ENCODE measurements at places on chromosomes 1 and 21.

DNA sequence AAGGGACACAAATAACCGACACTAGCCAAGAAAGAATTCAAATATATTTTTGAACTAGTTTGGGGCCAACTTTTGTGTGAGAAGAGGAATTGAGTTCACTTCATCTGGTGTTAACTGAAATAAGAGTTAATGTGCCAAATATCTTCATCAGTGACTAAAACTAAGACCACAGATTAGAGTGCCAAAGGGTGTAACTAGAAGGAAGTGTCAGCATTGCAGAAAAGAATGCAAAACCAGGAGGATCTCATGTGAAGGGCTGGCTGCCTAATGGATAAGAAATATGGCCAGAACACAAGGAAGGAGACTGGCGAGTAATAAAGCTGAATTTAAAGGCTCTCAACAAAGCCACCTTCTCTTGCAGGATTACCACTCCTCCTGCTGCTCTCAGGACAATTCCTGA is 61.8 kb upstream of the LRRC8D start:
- DNase-seq: no peak

- no peak for DNase-seq
These were observed 91.6 kb downstream of the GALNT2 start for GRCh38 chr1:230158415-230159291.

- DNase-seq: no peak
These were observed 43.1 kb upstream of the S1PR1 start for GRCh38 chr1:101193733-101194169.

- no peak for DNase-seq
These were observed 94.7 kb upstream of the SLC25A33 start for GRCh38 chr1:9444532-9444931.

DNA sequence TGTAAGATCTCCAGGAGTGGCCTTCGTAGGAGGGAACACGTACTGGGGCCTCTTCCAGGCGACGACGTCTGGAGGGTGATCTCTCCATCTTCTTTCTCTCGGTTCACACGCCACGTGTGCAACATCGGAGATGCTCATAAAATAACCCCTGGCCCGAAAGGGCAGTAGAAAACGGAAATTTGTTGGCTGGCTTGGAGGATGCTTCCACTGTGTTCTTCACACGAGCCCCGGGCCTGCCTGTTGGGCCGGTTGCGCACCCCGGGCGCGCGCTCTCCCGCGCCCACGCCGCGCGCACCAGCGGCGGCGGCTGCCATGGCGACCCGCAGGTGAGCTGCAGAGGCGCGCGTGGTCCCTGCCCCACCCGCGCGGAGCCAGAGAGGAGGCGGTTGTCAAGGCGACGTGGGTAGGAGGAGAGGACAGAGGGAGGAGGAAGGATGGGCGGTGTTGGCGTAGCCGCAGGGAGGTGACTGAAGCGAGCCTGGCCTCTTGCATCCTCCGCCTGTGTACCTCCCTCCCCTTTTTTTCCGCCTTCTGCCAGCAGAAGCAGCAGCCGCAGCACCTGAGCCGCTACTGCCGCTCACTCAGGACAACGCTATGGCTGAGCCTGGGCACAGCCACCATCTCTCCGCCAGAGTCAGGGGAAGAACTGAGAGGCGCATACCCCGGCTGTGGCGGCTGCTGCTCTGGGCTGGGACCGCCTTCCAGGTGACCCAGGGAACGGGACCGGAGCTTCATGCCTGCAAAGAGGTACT is at the start of gene ELAPOR1:
Gene ELAPOR1 (plus strand): TSS at position 526 of the 752 bp plus-strand sequence. CDS start 69 bp downstream, at position 595.
- peak; percentile 61 for DNase-seq

- no peak for DNase-seq
These were observed 9.9 kb downstream of the OTUD3 start for GRCh38 chr1:19892129-19892528.

DNA sequence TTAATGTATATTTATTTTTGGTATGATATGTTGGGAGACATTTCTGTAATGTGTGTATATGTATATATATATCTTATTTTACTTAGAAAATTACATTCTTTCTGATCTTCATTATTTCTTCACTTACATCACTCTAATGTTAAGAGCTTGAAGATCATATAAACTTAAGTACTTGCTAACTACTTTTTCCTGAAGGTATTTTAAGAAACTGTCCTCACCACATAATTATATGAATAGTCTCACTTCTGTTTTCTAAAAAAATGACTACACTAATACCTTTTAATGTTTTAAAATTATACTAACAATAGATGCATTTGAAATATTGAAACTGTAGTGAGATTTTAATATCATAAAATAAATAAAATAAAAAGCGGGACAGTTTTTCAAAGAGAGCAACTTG is 377.1 kb downstream of the LRRIQ3 start:
- DNase-seq: no peak

DNA sequence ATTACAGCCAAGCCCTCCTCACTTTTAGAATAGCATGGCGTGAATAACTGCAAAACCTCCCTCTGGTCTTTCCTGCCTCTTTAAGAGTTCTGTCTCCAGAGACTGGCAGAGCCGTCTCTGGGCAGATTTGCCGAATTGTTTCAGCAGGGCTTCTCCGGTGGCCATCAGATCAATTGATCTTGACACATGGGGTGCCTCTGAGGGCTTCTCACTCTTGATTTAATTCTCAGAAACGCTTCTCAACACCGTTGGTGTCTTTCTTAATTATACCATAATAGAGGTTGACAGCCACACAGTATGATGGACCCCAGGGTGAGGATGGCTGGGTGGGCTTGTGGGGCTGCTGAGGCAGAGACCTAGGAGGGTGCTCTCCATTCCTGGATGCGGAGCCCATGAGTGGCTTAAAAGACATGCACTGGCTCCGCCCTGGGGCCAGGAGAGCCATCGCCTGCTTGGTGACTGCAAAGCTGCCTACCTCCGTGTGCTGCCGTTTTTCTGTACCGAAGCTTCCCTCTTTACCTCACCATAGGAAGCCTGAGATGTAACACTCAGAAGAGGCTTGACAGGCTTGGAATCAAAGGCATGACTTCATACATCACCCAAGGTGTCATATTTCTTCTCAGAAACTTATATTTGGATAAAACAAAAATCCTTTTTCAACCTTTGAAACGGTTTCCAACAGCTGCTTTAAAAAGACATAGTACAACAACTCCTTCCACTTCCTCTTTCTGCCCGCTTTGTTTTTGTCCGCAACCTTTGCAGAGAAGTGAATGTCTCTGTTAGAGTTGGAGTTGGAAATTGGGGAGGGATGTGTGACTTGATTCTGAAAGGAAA is 82.9 kb downstream of the GALNT2 start:
- DNase-seq: no peak

- no peak for DNase-seq
These were observed 689.6 kb downstream of the USP25 start for GRCh38 chr21:16419188-16419921.

DNA sequence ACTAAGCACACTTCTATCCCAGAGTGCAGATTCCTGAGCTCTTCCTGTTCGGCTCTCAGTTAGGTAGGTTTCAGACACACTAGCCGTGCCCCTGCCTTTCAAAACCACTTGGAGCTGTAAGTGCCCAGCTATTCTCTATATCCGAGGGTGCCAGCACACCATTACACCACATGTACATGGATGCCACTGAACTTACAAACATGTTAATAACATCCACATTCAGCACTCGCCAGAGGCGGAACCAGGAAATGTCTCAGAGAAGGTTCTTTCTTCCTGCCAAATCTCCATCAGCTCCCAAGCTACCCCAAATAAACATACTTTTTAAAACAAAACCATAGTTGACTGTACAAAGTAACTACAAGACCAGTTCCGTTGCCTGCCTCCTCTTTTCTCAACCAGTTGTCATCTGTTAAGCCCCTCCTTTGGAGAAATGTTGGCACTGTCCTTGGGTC is 78.4 kb upstream of the CTTNBP2NL start:
- no peak for DNase-seq

- no peak for DNase-seq
These were observed 9.3 kb upstream of the PIGC start for GRCh38 chr1:172453153-172453545.

GRCh38 chr1:177130451-177130945 is 34.0 kb downstream of the ASTN1 start:
- DNase-seq: no peak

- DNase-seq: no peak
These were observed 792.0 kb downstream of the LTN1 start for GRCh38 chr21:28200726-28201125.

Data from stimulated activated CD4-positive, alpha-beta T cell treated with anti-CD3 and anti-CD28 coated beads, TNF-alpha, amount 100 ng/mL, for 1 hour (primary cell).